Activated T-cell treated with anti-CD3 and anti-CD28 coated beads for 1 hour (primary cell): ENCODE measurements at places on chromosomes 12 and 14.

DNA sequence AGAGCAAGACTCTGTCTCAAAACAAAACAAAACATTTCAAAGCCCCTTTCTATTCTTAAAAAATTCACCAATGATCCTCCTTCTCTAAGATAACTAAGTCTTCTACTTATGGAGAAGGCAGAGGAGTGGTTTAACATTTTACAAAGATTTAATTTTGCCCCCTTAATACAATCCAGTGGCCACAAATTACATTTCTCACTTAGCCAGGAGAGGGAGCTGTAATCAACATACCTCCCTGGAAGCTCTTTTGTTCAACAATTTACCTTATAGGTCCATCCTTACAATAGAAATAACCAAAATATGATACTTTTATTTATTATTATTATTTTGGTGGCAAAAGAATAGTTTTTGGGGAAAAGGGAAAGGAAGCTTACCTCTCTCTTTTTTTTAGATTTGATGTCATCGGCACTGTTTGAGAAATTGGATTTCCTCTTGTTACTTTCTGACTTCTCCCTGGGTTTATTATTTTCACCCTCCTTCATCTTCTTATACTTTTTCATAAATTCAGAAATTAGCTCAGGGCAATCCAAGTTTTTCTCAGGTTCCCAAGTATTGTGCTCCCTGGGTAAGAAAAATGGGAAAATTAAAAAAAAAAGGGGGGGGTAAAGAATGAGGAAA is 28.1 kb downstream of the CBX5 start:
- DNase-seq, result no peak

DNA sequence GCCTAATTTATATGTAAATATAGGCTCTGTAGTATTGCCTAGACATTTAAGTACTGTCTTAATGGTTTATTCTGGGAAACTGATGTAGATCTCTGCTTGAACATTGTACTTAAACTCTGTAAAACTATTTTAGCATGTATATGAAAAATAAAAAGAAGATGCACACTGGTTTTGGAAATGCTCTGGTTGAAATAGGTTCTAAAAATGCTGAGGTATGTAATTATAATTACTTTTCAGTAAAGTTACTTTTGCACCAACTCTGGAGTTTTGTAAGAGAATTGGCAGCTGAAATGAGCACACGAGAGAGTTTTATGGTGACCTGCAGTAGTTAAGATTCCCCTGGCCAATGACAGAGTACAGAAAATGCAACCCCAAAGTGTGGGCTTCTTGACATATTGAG is 353.9 kb downstream of the ATP23 start:
- DNase-seq, result no peak

DNA sequence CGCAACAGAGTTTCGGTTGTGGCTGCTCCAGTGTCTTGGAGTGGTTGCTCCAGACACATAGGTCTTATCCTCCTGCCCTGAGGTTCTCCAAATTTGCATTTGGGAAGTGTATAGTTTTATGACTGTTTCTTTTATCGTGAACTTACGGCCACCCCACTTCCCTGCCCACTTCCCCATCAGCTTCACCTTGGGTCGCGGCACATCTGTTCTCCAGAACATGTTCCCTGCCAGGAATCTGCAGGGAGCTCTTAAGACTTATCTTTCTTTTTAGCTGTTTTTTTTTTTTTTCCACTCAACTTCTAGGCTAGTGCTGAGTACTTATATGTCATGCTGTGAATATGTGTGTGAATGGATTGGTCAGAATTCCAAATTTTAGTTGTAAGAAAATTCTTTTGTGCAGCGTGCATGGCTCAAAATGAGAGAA is 75.4 kb downstream of the ETV6 start:
- no peak for DNase-seq

DNA sequence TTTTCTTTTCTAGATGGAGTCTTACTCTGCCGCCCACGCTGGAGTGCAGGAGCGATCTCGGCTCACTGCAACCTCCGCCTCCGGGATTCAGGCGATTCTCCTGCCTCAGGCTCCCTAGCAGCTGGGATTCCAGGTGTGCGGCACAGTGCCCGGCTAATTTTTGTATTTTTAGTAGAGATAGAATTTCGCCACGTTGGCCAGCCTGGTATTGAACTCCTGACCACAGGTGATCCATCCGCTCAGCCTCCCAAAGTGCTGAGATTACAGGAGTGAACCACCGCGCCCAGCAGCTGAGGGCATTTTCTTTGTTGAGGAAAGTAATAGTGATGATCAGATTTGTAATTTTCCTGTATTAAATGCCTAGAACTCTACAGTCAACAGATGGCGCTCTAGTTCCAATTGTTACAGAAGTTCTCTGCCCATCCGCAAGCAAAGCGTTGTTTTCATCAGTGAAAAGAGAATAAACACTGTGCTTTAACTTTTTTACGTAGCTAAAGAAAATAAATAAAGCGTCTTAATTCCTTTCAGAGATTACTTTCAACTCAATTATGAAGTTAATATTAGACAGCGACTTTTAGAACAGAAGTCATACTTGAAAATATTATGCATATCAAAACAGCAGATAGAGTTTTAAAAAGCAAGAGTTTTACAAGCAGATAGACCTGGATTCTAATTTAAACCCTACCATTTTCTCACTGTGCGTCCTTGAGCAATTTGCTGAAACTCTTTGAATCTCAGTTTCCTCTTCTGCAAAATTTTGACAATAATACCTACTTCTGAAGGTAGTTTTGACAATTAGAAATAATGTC is 335.1 kb downstream of the DUSP6 start:
- no peak for DNase-seq
